Left cardiac atrium (tissue), 4 donors: ENCODE measurements at places on chromosomes 2 and 18. TPM values are rescaled to one million over a fixed set of nuclear protein-coding genes. Genes with fewer than 3 reads are reported as not detected.

EDAR gene
- total RNA-seq, result 0.06 TPM

ANKRD39 gene
- 11.9 TPM for total RNA-seq

CD8B2 gene
- not detected for total RNA-seq

CDKL4 gene
- total RNA-seq, result 0.88 TPM

PARD3B gene
- 12.6 TPM for total RNA-seq

PROM2 gene
- total RNA-seq, result 0.84 TPM

CPSF3 gene
- total RNA-seq, result 13.8 TPM

KCTD1 gene
- 42.2 TPM for total RNA-seq

XDH gene
- total RNA-seq, result 0.03 TPM

LRATD1 gene
- 2.9 TPM for total RNA-seq

DBI gene
- total RNA-seq, result 227 TPM

ARID5A gene
- total RNA-seq, result 24.1 TPM

GPR39 gene
- not detected for total RNA-seq

DSG1 gene
- 3.6 TPM for total RNA-seq

TDRD15 gene
- total RNA-seq, result not detected

NOL4 gene
- total RNA-seq, result 0.31 TPM
